ENCODE measurements at places on chromosomes 13 and 19. TPM values are rescaled to one million over a fixed set of nuclear protein-coding genes. Genes with fewer than 3 reads are reported as not detected.

- no peak overlapping the region for H3K4me3 ChIP-seq
- H3K4me1 ChIP-seq: peaks cover 11% of the 10 kb centered on the region
- peaks cover 10% of the 10 kb centered on the region for H3K27me3 ChIP-seq
- H3K36me3 ChIP-seq: peaks cover 5% of the 10 kb centered on the region
Observed at GRCh38 chr19:3609779-3610719, 3.4 kb upstream of the TBXA2R start.

GRCh38 chr19:17159466-17160393 is 55.4 kb upstream of the USE1 start:
- H3K36me3 ChIP-seq: peaks cover 29% of the 10 kb centered on the region
- no peak for DNase-seq
- H3K27ac ChIP-seq: no peak overlapping the region
- H3K4me3 ChIP-seq: no peak overlapping the region

GRCh38 chr19:12921047-12921446 is 2.0 kb upstream of the SYCE2 start:
- peaks cover 9% of the 10 kb centered on the region for H3K27me3 ChIP-seq
- no peak overlapping the region for H3K27ac ChIP-seq
- peaks cover 22% of the 10 kb centered on the region for H3K36me3 ChIP-seq

DNA sequence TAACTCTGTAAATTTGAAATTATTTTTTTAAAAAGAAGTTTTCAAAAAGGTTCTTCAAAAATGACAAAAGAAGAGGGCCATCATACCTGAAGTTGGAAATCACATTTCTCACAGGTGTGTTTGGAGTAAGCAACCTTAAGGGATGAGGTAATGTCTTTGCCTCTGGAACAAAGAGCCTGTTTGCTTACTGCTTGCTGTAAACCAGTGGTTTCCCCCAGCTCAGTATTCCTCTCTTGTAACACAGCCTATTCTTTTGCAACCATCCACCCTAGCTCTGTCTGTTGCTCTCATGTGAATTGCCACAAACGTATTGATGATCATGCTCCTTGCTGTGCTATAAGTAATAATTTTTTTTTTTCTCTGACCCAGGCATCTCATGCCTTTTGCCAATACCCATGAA is 38.1 kb downstream of the UCHL3 start:
- no peaks in the 10 kb centered on the region for H3K27me3 ChIP-seq
- peaks cover 10% of the 10 kb centered on the region for H3K36me3 ChIP-seq
- H3K4me3 ChIP-seq: no peak overlapping the region
- peaks cover 6% of the 10 kb centered on the region for H3K4me1 ChIP-seq
- no peak overlapping the region for H3K27ac ChIP-seq

GRCh38 chr13:51933466-51934058 is 71.8 kb downstream of the CCDC70 start:
- H3K4me1 ChIP-seq: no peaks in the 10 kb centered on the region
- peaks cover 7% of the 10 kb centered on the region for H3K27me3 ChIP-seq

GRCh38 chr13:20570517-20570916 is 3.6 kb downstream of the IFT88 start:
- H3K27me3 ChIP-seq: peaks cover 5% of the 10 kb centered on the region
- H3K36me3 ChIP-seq: peaks cover 6% of the 10 kb centered on the region
- H3K4me3 ChIP-seq: no peak overlapping the region
- DNase-seq: no peak

DNA sequence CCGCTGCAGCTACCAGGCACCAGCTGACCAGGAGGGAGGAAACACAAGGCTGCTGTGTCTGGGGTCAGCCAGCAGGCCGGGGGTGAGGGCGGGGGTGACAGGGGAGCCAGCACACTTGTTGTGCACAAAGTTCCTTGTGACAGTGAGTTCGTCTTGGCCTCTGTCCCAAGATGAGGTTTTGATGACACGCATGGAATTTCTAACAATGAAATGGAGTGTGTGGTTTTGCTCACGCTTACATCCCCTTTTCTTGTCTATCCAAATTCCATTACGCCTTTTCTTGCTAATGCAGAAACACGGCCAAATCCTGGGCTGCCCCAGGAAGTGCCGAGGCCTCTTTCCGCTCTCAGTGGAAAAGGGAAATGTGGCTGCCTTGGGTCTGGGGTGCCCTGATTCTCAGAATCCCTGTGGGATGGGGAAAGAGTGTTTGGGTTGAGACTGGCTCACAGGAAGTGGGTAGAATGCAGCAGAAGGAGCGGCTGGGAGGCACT is 73.8 kb downstream of the GADD45B start:
- no peak for DNase-seq
- no peak overlapping the region for H3K4me3 ChIP-seq
- H3K36me3 ChIP-seq: no peaks in the 10 kb centered on the region
- H3K4me1 ChIP-seq: peaks cover 12% of the 10 kb centered on the region
- peak overlapping the region; percentile 13 for H3K27ac ChIP-seq
- peaks cover 6% of the 10 kb centered on the region for H3K27me3 ChIP-seq

ADAMTS10 gene
- 58.7 TPM for total RNA-seq

KLK7 gene
- total RNA-seq: not detected

DNA sequence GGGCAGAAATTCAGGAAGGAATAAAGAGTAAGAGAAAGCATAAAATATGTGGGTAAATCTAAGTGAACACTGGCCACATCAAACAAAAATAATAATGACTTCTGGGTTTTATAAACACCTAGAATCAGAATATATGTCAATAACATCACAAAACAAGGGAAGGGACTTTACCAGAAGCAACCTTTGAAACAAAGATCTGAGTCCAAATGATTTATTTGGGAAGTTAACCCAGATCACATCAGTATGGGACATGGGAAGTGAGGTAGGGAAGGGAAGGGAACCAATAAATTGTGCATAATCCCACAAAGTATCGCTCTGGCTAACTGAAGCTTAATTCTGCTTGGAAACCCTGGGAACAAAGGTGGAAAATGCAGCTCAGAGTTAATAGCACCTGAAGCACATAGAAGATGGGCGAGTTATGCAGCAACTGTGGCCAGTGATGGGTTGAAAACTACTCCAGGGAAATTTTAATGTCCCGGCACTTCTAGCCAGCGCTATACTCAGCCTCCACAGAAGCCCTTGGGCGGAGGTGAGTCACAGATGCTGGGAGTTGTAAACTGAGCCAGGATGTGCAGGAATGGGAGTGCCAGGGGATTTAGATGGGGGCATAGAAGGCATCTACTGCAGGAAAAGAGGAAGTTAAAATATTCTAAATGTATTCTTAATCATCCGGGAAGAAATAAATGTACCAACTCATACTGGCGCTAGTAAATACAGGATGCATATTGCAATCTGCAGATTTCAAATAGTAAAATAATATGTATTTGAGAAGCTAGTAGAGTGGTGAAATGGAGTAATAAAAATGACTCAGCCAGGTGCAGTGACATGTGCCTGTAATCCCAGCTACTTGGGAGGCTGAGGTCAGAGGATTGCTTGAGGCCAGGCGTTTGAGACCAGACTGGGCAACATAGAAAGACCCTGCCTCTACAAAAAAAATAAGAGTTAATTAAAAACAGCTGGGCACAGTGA is 34.2 kb upstream of the CEBPG start:
- DNase-seq: no peak
- H3K4me1 ChIP-seq: peaks cover 1% of the 10 kb centered on the region
- H3K27me3 ChIP-seq: peaks cover 4% of the 10 kb centered on the region
- no peak overlapping the region for H3K27ac ChIP-seq
- H3K4me3 ChIP-seq: no peak overlapping the region

- H3K36me3 ChIP-seq: no peaks in the 10 kb centered on the region
- DNase-seq: no peak
- H3K27me3 ChIP-seq: no peaks in the 10 kb centered on the region
- peaks cover 14% of the 10 kb centered on the region for H3K4me1 ChIP-seq
- H3K4me3 ChIP-seq: no peak overlapping the region
Observed at GRCh38 chr19:28168557-28168956, 1044.4 kb downstream of the UQCRFS1 start.

DNA sequence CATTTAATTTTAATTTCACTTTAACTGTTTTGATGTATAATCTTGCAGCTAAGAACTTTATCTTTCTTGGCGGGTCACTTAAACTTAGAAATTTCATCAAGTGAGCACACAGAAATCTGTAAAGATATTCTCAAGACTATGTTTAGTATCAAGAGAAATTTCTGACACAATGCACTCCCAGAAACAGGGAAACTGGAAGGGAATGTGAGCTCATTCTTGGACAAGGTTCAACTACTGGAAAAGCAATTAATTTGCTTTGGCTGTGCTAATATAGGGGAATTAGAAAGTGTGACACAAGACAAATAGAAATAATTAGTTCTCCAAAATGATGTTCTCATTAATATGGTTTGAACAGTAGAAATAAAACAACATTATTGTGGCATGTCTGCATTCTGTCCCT is 402.3 kb downstream of the DACH1 start:
- H3K4me1 ChIP-seq: no peaks in the 10 kb centered on the region
- H3K36me3 ChIP-seq: no peaks in the 10 kb centered on the region
- no peak for DNase-seq
- H3K27ac ChIP-seq: no peak overlapping the region
- H3K4me3 ChIP-seq: no peak overlapping the region

GRCh38 chr13:46553521-46553885 is 533 bp downstream of the LRCH1 start:
- peaks cover 7% of the 10 kb centered on the region for H3K27me3 ChIP-seq
- H3K4me3 ChIP-seq: peak overlapping the region; percentile 96
- H3K27ac ChIP-seq: peak overlapping the region; percentile 84
- DNase-seq: peak; percentile 26
- peaks cover 31% of the 10 kb centered on the region for H3K4me1 ChIP-seq

DNA sequence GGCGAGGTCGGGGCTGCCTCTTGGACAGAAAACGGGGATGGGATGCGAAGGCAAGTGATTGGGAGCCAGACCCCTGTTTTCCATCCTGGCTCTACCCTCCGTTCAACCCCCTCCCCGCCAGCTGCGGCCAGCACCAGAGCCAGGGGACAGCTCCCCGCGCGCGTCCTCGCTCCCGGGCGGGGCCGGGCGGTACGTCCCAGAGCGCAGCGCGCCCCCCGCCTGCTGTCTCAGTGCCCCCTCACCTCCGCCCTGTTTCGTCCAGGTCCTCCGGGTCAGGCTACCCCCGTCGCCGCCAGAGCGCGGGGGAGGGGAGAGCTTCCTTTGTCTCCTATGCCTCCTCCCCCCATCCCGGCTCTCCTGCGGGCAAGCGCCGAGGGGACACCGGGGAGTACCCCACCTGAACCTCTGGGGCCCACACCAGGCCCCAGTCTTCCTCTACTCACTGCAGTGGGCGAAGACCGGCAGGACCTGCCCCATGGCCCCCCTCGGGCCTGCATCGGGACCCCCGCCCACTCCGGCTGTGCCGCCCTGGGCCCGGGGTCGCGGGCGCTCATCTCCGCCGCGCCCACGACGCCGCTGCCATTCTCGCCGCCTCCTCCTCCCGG is 396 bp downstream of the RTN2 start:
- H3K4me1 ChIP-seq: peaks cover 21% of the 10 kb centered on the region
- peak; percentile 67 for DNase-seq
- no peak overlapping the region for H3K27ac ChIP-seq
- peaks cover 14% of the 10 kb centered on the region for H3K36me3 ChIP-seq

DNA sequence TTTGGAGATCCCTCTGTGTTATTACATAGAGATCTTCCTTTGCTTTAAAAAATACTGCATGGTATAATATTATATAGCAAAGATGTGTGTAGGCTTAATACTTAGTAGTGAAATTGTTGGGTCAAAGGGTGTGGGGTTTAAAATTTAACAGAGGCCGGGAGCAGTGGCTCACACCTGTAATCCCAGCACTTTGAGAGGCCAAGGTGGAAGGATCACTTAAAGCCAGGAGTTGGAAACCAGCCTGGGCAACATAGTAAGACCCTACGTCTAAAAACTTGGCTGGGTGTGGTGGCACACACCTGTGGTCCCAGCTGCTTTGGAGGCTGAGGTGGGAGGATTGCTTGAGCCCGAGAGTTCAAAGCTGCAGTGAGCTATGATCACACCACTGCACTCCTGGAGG is 22.3 kb upstream of the CEBPA start:
- H3K4me3 ChIP-seq: no peak overlapping the region
- H3K27me3 ChIP-seq: peaks cover 1% of the 10 kb centered on the region
- no peak for DNase-seq
- no peaks in the 10 kb centered on the region for H3K36me3 ChIP-seq
- H3K27ac ChIP-seq: no peak overlapping the region
- no peaks in the 10 kb centered on the region for H3K4me1 ChIP-seq

- H3K27me3 ChIP-seq: peaks cover 8% of the 10 kb centered on the region
- H3K36me3 ChIP-seq: peaks cover 7% of the 10 kb centered on the region
- H3K4me1 ChIP-seq: peaks cover 12% of the 10 kb centered on the region
- H3K27ac ChIP-seq: peak overlapping the region; percentile 99
Observed at GRCh38 chr19:48271531-48272151, 1.8 kb downstream of the ZNF114 start.

- peaks cover 11% of the 10 kb centered on the region for H3K36me3 ChIP-seq
- no peak overlapping the region for H3K4me3 ChIP-seq
- peaks cover 7% of the 10 kb centered on the region for H3K27me3 ChIP-seq
- H3K4me1 ChIP-seq: peaks cover 23% of the 10 kb centered on the region
- H3K27ac ChIP-seq: peak overlapping the region; percentile 72
Observed at GRCh38 chr19:10744801-10745293, 27.0 kb downstream of the DNM2 start.

CGB2 gene
- not detected for total RNA-seq
